ENCODE measurements at places on chromosomes 12 and 14.

DNA sequence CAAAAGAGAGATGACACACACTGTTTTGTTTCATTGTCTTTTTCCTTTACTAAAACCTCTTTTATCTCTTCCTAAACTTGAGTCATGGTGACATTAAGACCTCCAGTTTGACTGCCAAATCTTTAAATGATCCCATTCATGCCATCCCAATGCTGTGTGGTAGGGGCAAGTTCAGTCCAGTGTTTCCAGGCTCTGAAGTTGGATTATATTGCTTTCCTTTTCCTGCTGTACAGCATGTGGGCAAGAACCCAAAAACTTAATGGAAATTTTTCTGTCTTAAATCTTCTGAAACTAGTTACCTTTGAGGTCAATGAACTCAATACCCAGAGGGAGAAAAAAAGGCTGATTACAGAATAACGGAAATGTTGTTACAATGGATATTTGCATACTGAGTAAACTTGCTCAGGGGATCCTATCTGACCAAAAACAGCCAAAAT lies 187.1 kb upstream of the FAR2 start:
- no peak for DNase-seq

GRCh38 chr12:6185961-6186827 lies 14.0 kb upstream of the CD9 start:
- no peak for DNase-seq

DNA sequence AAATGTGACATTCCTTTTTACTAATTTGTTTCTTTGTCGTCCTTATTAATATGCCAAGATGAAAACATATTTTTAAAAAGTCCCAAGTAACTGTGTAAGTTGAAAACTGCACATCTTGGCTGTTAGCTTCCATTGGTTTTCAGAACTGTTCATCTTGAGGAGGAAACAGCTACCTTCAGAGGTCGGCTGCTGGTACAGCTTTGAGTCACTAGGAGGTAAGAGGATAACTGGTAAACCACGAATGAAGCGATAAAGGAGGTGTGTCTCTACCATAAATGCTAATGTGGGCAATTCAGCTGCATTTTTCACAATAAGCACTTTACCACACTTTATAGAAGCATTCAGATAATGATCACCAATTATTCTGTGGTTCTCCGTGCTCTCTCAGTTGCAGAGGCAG lies 137.5 kb upstream of the KRAS start:
- DNase-seq = peak; percentile 58

DNA sequence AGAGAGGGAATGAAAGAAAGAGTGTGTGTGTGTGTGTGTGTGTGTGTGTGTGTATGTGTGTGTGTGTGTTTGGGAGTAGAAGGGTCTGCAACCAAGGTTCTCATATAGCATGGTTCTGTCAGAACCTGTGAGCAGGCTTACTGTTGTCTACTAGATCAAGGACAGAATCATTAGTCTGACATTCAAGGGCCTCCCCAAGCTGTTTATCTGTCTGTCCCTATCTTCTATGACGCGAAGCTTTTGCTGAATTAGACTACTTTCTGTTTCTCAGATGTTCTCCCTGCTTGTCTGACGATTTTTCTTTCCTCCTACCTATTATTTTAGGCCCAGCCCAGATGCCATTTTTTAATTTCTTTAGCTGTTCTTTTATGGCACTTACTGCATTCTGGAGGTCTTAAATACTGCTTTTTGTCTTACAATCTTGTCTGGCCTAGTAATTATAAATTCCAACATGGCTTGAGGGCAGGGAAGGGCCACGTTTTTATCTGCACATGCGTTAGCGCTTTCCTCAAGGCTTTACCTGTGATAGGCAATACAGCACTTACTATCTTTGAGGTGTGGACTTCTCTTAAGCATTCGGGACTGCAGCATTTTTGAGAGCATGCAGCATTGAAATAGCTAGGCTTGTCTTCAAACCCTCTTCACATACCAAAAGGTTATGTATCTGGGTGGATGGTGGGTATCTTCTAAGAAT lies 150.2 kb downstream of the TTLL5 start:
- no peak for DNase-seq

DNA sequence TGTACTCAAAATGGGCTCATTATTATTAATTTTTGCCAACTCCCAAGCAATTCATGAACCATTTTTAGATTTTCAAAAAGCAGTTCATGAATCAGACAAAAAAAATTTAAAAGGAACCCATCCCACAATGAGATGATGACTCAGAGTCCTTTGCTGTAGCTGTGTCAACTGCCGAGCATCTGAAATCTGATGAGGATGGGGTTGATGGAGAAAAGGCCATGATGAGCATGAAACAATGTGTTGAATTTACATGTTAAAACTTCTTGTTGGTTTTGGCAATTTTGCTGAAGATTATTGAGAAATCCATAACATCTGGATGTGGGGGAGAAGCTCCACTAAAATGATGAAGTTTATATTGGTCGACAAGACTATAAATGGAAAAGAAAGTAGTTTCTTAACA lies 378.0 kb downstream of the FOXG1 start:
- DNase-seq = no peak

DNA sequence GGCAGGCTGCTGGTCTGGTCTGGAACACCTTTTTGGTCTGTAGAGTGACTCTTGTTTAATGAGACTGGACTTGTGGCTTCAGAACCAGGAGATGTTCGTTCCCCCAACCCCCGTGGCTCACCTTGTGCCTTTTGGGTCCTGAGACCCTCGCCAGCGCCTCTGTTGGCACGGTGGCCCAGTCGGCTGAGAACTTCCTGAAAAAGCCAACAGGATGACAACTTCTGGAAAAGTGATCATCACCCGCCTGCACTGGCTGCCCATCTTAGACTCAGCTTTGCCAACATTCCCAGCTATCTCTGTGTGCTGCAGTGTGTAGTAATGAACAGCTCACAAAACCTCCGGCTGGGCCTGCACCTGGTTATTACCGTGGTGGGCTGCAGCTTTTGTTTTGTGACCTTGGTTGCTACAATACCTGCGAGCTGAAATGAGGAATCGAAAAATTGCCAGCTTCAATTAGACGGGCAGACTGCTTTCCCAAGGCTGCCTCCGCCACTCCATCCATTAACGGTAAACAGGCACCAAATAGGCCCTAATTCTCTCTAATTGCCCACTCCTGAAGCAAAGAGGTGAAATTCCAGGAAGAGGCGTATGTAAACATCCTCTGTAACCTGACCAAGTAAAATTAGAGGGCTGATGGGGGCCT lies 16.0 kb downstream of the MEG3 start:
- no peak for DNase-seq

DNA sequence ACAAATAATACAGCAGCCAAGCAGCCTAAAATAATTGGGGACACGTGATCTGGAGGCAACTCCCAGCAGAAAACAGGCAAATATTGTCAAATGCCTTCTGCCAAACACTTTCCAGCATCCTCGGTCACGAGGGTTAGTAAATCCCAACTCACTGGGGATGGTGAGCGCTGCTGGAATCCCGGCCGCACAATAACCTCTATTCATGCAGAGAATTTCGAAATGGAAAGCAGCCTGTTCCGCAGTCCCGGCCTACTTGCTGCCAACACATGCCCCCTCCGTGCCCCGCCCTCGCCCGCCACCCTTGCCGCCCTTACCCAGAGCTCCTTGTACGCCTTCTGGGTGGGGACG lies 62.2 kb downstream of the RFX4 start:
- no peak for DNase-seq

- no peak for DNase-seq
Measured at GRCh38 chr12:29563636-29564035, 66.2 kb upstream of the OVCH1 start.

- DNase-seq = no peak
Measured at GRCh38 chr14:100369019-100369418, 45.9 kb downstream of the SLC25A47 start.

- DNase-seq = peak; percentile 51
Measured at GRCh38 chr14:105075379-105076295, 10.4 kb upstream of the GPR132 start.

DNA sequence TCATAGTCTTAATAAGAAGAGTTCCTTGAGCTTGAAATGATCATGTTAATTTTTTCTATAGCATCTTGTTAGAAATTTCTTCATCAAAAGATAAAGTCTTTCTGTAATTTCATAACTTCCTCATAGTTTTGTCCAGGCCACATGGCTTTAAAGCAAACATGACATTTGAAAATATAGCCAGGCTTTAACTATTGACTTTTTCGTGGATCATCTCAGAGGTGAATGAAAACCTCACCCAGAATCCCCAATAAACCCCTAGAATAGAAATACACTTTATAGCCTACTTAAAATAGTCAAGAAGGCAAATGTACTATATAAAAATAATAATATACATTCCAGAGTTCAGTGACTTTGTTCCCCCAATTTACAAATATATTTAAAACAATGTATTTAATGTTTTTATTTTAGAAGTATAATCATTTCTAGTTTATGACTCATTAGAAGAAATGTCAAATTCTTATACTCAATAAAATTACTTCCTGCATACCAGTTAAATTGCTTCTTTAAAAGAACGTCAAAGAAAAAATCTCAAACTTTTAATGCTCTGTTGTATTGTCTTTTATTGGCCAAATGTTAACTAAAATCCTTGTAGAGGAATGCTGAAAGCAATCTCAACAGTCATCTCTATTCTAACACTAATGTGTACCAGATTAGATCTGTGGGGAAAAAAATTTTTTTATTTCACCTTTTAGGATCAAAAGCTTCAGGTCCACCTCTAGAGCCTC lies 21.6 kb downstream of the EXOC5 start:
- no peak for DNase-seq

- no peak for DNase-seq
Measured at GRCh38 chr12:12896260-12896659, 4.9 kb downstream of the GPRC5A start.

- no peak for DNase-seq
Measured at GRCh38 chr14:75292101-75292563, 13.5 kb downstream of the FOS start.

DNA sequence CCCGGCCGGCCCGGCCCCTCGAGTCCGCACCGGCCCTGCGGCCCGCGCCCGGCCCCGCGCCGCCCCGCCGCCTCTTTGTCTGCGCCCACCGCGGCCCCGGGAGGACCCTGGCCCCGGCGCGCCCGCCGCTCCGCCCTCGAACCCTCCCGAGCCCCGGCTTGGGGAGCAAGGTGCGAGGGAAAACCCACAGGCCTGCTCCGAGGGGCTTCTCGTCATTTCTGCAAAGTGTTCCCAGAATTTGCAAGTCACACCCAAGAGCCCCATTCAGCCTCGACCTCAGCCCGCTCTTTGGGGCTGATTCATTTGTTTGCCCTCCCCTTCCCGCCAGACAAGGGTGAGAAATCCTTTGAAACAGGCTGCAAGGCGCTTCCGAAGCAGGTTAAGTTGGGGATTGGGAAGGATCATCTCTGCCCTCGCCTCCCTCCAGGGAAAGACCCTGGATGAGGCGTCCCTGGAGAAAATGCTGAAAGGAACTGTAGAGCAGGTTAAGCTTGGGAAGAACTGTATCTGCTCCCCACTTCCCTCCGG lies 325 bp upstream of the CLIP1 start:
- DNase-seq = peak; percentile 74

GRCh38 chr14:75549169-75549568 lies 26.9 kb downstream of the BATF start:
- DNase-seq = peak; percentile 51

DNA sequence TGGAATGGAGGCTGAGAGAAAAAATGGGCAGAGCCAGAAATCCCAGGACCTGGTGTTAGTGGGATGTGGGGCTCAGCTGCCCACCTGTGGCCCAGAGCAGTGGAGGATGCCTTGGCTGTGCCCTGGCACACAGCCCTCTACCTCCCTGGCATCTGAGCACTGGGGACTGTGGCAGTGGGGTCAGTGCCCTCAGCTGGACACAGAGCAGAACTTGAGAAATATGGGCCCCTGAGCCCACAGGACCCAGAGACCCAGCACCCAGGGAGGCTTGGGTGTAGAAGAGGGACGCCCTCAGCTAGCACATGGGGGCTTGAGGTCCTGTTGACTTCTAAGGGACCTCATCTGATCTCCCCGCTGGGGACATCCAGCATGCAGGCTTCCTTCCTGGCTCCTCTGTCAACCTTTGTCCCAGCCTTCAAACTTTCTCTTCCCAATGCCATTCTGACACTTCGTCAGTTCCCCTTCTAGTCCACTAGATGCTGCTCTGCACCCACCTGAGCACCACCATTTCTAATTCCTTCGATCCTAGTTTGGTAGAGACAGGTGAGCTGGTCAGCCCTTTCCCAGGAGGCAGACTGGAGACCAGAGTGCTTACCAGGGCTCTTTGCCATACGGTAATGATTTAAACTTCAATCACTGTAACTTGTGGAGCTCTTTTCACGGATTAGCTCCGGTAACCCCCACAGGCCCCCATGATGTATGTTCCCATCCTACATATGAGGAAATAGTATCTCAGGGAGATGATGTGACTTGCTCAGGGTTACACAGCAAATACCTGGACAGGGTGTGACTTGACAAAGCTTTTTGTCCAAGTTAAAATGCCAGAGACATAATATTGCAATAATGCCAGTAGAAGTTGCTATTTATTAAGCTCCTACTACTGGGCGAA lies 143.7 kb downstream of the ASCL4 start:
- no peak for DNase-seq

DNA sequence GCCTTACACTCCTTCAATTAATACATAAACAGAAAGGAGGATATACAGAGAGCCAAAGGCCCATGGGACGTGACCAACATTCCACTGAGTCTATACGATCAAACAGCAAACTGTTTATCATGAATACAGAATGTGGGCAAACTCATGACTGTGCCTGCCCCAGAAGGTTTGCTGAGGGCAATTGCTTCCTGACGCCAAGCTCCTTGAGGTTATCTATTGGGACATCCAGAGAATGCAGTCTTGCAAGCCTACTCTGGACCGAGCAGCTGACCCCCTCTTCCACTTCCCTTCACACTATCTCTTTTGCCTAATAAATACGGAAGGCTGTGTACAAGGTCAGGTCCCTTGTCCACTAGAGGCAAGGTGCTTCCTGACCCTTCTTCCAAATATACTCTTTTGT lies 18.5 kb upstream of the SLC10A1 start:
- no peak for DNase-seq

Measured in activated T-cell treated with anti-CD3 and anti-CD28 coated beads, Interleukin-2, amount 50 U/mL, for 48 hours (primary cell).